ENCODE measurements at places on chromosomes 1 and 21.

GRCh38 chr1:181112071-181112929, 23.8 kb downstream of the IER5 start:
- DNase-seq, result no peak

- DNase-seq, result no peak
Observed at GRCh38 chr1:241846862-241847539, 1.0 kb upstream of the EXO1 start.

- no peak for DNase-seq
Observed at GRCh38 chr1:37922767-37923550, 23.9 kb downstream of the INPP5B start.

DNA sequence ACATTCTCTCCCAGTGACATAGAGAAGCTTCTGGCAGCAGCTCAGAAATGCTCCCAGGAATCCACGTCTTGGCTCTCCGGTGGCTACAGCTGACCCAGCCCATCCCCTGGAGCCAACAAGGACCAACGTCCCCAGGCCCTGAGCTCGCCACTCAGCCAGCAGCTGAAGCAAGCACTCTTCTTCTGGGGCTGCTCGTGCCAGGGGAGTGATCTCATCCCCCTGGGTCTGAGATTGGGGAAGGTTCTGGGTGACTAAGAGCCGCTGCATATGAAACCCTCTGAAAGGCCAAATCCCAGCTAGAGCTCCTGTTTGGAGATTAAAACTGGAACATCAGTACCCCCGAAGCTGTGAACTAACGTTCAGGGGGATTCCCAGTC, 487.9 kb downstream of the NPHP4 start:
- no peak for DNase-seq

DNA sequence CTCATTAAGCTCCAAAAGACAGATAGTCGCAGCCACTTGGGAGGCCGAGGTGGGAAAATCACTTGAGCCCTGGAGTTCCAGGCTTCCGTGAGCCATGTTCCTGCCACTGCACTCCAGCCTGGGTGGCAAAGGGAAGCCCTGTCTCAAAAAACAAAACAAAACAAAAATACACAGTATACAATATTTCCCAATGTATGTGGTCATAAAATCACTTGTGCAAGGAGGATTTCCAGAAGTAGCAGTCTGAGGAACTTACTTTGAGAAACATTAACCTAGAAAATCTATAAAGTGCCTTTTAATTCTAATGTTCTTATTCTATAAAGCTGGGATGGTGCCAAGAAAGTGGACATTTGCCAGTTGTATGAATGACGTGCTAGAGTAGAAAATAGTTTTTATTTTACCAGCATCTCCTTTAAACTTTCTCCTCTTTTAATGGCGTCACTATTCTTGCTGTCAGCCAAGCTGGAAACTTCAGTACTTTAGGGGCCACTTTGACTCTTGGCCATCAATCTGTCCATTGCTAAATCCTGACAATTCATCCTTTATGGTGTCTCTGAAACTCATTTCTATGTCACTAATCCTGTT, 22.5 kb downstream of the FAM177B start:
- DNase-seq, result no peak

DNA sequence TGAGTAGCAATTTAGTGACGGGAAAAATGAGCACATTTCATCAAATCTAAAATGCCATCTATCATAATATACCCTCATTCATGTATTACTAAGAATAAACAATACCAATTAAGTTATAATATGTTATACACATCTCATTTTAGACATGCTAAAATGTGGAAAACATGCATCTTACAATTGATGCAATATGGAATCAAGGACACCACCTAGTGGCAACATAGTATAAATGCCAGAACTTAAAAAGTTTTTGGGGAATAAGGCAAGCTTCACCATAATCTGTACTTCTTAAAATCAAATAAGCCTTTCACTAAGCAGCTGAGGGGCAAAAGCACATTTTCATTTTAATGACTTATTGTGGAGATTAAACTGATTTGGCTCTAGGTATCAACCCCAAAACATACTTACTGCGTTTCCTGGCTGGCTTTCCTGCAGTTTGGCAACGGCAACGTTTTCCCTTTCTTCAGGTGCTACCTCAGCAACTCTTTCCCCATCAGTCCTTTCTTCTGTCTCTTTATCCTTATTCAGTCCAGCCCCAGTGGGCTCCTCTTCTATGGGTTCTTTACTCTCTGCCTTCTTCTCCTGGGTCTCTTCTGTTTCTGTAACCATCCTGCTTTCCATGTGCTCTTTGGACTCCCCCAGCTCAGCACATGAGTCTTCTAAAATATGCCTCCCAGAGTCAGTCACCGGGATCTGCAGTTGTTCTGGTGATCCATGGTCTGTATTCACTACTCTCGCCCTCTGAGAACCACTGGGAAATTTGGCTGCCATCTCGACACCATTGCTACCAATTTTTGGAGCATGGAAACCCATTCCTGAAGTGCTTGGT, 11.4 kb downstream of the SDE2 start:
- DNase-seq, result no peak

GRCh38 chr1:234505769-234506102, 26.8 kb upstream of the TARBP1 start:
- no peak for DNase-seq

DNA sequence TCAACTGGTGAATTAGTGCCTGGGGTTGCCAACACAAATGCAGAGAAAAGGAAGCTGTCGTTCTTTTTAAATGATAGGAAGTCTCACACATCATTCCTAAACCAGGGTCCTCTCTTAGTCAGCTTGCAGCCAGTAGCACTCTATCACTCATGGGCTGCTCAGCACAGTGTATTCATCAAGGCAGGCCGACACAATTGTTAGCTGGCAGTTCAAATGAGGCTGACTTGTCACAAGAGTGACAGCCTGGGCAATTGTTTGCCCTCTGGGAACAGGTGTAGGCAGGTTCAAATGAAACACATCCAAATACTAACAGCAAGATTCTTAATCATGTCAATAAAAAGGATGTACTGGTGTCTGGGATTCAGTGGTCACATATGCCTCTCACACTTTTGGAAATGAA, 76.9 kb downstream of the ERICH3 start:
- DNase-seq, result no peak

DNA sequence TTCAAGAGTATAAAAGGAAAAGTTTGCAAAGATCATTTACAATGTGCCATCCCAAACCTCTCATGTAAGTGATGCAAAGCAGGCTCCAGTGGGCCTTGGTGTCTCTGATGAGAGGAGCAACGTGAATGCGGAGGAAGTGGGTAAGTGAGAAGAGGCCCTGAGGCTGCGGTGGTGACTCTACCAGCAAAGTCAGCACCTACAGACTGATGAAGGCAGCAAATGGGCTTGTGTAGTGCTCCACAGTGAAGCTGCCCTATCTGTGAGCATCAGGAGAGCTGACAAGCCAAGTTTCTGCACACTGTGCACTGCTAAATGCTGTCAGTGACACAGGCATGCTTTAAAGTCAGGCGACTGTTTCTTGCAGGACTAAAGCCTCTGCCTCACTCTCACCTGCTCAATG, 15.6 kb upstream of the RAP1A start:
- peak; percentile 77 for DNase-seq

DNA sequence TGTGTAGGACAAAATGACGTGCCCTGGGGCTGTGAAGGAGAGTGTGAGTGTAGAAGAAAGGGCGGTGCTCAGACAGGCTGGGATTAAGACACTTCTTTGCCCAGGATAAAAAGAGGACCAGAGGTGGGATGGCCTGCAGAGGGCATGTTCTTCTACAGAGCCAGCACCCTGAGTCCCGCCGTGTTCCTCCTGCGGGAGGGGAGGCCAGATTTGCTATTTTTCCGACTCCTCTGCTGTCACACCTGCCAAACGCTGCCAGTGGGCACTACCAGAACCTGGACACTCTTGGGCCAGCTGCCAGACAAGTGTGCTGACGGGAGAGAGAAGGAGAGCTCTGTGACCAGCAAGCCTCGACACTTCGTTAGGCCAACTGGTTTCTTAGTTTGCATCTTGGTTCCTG, 206.4 kb downstream of the PLD5 start:
- DNase-seq, result no peak

GRCh38 chr1:150809651-150810050, 1.6 kb upstream of the CTSK start:
- DNase-seq, result no peak

DNA sequence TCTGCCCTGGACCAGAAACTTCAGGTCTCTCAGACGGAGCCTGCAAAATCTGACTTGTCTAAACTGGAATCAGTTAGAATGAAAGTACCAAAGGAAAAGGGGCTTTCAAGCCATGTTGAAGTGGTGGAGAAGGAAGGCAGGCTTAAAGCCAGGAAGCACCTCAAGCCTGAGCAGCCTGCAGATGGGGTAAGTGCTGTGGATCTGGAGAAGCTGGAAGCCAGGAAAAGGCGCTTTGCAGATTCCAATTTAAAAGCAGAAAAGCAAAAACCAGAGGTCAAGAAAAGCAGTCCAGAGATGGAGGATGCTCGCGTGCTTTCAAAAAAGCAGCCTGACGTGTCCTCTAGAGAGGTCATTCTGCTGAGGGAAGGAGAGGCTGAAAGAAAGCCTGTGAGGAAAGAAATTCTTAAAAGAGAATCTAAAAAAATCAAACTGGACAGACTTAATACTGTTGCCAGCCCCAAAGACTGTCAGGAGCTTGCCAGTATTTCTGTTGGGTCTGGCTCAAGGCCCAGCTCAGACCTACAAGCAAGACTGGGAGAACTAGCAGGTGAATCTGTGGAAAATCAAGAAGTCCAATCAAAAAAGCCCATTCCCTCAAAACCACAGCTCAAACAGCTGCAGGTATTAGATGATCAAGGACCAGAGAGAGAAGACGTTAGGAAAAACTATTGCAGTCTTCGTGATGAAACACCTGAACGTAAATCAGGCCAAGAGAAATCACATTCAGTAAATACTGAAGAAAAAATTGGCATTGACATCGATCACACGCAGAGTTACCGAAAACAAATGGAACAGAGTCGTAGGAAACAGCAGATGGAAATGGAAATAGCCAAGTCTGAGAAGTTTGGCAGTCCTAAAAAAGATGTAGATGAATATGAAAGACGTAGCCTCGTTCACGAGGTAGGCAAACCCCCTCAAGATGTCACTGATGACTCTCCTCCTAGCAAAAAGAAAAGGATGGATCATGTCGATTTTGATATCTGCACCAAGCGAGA, 46.6 kb downstream of the ZBTB17 start:
- DNase-seq, result no peak

- DNase-seq, result no peak
Observed at GRCh38 chr1:907611-908451, 15.9 kb upstream of the SAMD11 start.

- DNase-seq, result no peak
Observed at GRCh38 chr21:19776076-19776475, 1222.1 kb upstream of the NCAM2 start.

DNA sequence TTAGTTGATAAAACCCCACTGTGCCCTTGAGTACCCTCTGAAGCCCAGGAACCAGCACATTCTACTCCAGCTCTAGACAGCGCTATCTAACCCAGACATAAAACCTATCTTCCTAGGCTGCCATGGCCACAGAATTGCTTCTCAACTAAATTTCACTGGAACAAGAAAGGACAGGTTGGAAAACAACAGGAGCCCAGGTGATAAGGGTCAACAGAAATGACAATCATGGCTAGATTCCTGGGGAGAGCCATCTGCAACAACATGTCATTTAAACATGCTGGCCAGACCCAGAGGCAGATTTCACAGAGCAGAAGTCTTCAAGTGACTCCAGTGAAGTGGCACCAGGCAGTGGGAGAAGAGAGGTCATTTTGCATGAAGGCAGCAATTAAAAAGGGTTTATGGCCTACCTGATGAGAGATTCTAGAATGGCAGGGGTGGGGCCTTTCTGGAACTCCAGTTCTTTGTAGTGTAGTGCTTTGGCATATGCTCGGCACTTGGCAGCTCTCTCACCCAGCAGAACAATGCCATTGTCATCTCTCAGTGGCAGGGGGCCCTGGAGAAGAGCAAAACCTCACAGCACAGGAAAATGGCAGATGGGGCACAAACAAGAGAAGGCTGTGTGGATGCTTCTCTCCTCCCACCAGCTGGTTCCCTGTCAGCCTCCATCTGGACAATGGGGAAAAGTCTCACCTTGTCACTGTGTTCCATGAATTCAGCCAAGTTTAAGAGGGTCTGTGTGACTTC, 9.9 kb downstream of the ANGPTL7 start:
- no peak for DNase-seq

DNA sequence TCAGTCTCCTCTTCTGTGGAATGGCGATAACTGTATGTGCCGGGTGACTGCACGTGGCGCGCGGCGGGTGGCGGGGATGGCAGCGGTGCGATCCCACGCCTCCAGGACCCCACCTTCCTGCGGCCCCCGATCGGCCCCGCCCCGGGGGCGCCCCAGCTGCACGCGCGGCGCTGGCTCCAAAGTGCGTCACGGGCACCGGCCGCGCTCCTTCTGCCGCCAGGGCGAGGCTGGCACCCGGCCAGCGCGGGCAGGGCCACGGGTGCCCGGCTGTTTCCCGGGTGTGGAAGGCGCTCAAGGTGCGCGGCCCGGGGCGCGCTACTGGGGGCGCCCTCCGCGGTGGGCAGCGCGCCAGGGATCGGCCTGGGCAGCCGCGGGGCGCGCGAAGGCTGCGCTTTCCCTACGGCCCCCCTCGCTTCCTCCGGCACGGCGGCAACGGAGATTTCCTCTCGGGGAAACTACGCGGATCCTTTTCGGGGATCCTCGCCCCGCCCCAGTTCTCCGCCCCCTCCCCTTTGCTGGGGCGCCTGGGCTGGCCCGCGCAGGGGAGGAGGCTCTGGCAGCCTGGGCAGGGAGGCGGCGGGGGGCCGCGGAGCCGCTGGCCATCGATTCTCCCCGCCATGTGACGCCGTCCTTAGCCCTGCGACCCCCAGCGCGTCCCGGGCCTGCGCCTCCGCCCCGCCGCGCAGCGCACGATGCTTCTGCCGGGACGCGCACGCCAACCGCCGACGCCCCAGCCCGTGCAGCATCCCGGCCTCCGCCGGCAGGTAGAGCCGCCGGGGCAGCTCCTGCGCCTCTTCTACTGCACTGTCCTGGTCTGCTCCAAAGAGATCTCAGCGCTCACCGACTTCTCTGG, at the start of gene EVA1C:
Gene EVA1C, plus strand, starts transcription at position 545 of the 853 bp plus-strand sequence. Its CDS starts 148 bp downstream, at position 693.
- peak; percentile 79 for DNase-seq

GRCh38 chr1:173114346-173114745, 63.6 kb upstream of the TNFSF18 start:
- no peak for DNase-seq
